Spinal cord (tissue), 10 donors: ENCODE measurements at places on chromosomes 2 and 18.
A peak's percentile ranks its signal among the peaks of the same experiment; 100 is the strongest.

- DNase-seq, result no peak
Observed at GRCh38 chr2:205680903-205681302, 1.4 kb upstream of the NRP2 start.

- DNase-seq, result no peak
Observed at GRCh38 chr2:76556018-76556417, 845.3 kb upstream of the GCFC2 start.

- DNase-seq, result no peak
Observed at GRCh38 chr2:26068602-26069298, 34.9 kb downstream of the RAB10 start.

DNA sequence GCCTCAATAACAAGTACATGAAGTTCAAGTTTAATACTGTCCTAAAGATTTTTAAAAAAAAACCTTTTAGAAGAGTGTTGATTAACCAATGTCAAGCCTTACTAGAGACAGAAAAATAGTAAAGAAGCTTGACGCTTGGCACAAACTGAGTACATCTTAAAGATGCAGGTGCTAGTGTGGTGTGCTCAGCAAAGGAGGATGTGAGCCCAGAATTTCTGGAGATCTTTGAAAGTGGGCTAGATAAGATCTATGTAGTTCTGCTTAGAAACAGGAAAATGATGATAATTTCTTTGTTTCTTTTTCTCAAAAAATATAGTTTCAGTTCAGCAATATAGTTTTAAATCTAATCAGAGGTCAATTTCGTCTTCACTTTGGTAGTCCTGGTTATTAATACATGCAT, 118.3 kb upstream of the KLHL14 start:
- no peak for DNase-seq

DNA sequence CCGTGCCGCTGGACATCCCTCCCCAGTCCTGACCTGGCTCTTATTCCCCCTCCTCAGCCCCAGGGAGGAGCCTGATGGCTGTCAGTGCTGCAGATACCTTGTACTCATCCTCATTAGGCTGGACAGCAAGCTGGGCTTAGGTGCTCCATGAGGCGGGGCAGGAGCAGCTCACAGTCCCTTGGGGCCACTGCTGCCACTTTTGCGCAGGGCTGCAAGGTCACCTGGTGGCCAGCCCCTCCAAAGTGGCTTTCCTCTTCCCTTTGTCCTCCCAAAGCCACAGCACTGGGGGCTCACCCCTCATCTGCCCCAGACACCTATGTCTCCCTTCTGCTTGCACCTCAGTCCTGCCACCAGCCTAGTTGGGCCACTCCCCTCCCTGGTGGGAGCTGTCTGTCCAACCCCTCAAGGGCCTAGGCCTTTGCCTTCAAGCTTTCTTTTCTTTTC, 60.8 kb downstream of the FAM168B start:
- no peak for DNase-seq

DNA sequence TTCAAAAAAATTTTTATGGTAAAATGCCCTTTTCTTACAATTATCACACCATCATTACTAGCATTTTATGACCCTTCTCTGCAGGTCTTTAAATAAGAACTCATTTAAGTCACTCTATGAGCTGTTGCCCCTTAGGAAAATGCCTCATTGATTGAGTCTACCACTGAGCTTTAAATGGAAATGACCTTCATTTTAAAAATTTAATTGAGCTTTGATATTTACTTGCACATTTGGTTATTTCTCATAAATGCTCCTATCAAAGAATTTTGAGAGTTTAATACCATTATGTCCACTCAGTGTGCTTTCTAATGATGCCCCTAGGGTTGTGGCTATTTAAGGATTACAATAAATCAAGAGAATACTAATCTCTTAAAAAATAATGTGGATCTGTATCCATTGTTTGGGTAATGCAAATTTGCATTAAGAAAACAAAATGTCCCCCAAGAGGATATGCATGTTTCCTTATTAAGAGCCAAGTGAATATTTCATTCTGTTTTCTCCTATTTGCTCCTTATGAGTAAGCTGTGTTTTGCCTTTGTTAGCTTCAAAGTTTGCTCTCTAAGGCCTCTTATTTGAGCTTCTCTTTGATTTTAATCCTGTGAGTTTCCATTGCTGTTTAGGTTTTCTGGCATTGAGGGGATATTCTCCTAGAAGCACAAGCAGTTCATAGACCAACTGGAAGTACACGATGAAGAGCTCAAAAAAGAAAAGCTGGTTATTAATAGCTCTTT, 69.8 kb downstream of the CERS6 start:
- peak; percentile 71 for DNase-seq

GRCh38 chr2:127679680-127680361, 4.5 kb upstream of the LIMS2 start:
- DNase-seq, result no peak

DNA sequence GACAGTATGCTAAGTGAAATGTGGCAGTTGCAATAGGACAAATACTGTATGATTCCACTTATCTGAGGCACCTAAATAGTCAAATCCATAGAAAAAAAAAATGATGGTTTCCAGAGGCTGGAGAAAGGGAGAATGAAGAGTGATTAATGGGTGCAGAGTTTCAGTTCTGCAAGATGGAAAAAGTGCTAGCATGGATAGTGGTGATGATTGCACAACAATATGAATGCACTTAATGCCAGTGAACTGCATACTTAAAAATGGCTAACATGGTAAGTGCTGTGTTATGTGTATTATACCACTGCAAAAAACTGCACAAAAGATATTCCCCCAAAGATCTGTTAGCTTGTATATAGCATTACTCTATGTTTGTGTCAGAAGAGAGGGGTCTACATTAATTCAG, 185.4 kb downstream of the INHBB start:
- no peak for DNase-seq

GRCh38 chr18:68283834-68284233, 431.1 kb downstream of the TMX3 start:
- DNase-seq, result no peak

DNA sequence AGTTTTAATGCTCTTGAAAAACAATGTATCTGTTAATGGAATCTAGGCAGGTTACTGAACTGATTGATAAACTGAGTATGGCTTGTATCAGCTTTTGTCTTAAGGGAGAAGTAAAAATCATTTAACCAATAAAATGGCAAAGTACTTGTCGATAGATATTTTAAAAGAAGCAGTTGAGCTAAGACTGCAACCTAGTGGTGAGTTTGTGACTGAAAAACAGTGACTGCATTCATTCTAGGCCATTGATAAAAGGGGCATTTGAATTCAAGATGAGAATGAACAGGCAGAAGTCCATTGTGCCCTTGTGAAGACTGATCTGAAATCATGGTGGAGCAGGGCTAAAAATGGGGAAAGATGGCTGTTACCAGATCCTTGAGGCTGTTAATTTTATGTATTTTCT, 59.4 kb upstream of the MSTN start:
- DNase-seq, result peak; percentile 59

DNA sequence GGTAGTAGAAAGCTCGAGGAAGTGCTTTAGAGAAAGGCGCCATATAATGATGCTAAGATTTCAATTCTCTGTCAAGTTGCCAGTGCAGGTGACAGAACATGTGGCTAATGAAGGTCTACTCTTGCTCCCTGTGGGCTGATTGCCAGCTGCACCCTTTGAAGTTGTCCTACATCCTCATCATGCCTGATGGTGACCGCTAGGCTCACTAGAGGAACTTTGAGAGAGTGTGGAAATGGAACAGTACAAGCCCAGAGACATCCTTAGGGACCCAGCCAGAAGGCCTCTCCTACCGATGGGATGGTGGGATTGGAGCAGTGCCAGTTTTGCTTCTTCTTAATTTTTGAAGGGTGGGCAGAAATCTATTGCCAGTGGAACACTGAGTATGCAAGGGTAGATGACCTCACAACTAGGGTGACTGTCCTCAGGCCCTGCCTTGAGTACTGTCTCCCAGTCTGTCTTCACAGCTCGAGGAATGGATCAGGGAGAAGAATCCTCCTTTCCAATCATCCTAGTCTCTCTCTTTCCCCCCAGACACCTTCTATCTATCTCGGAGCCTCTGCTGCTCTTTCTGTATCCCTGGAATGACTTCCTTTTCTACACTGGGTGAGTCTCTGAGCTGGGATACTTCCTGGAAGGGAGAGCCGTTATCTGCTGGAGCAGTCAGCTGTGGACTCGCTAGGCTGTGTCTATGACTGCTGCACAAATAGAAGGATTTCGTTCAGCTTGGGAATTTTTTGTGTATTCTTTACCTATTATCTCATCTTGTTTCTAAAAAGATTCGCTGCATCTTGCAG, 33.5 kb downstream of the LGALSL start:
- DNase-seq, result no peak

DNA sequence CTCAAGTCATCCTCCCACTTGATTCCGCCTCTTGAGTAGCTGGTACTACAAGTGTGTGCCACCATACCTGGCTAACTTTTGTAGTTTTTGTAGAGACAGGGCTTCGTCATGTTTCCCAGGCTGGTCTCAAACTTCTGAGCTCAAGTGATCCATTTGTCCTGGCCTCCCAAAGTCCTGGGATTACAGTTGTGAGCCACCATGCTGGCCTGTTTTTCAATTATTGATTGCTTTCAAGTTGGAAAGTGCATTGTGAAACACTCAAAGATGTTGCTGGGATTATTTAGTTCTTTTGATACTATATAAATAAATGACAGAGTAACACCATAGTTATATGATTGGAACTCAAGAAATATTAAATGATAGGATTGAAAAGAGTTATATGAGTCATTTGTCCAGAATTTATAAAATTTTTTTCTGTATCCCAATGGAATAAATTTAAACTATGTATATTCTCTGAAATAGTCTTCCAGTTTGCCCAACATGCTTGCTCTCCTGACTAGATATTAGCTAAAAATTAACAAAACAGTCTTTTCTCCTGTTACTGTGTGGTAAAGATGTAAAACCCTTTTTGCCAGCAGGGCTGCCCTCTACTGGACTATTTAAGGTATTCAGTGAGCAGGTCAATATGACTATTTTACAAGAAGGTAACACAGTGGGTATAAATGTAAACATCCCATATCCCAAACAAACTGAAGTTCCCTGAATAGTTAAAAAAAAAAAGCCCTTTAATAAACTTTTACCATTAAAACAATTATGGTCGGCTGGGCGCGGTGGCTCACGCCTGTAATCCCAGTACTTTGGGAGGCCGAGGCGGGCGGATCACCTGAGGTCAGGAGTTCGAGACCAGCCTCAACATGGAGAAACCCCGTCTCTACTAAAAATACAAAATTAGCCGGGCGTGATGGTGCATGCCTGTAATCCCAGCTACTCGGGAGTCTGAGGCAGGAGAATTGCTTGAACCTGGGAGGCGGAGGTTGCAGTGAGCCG, 42.7 kb downstream of the ACSL3 start:
- peak; percentile 64 for DNase-seq

DNA sequence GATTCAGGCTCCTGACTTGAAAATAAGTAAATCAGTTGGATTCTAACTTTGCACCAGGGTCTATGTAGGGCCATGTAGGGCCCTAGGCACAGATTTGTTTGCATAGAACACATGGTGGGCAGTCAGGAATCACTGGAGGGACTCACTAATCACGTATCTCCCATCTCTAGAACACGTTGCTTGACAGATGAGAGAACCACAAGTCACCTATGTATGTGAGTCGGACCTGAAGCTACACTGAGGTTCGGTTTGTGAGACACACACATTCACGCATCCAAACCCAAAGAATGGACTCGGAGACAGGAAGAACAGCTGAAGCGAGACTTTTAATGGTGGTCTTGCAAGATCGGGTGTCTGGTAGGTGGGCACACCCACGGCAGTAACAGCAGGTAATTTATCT, 157.0 kb downstream of the ZNF516 start:
- DNase-seq, result no peak

DNA sequence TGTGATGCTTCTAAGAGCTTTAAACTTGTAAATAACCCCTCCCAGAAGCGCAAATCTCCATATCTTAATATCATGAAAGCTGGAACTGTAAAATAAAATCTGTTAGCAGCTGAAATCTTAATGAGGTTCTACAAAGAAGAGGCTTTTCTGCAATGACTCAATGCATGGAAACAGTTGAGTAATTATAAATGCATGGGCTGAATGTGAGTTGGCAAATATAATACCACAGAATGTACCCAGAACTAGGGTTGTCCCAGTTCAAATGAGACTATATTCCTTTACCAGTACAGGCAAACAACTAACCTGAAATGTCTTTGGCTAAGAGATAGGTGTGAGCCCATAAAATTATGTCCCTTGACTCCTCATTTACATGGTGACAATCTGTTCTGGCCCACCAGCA, 52.9 kb downstream of the SATB2 start:
- DNase-seq, result no peak

- DNase-seq, result no peak
Observed at GRCh38 chr2:233820774-233821105, 33.6 kb downstream of the HJURP start.

- no peak for DNase-seq
Observed at GRCh38 chr18:75111760-75112159, 97.2 kb downstream of the PTGR3 start.

- DNase-seq, result no peak
Observed at GRCh38 chr2:10452956-10453904, 5.1 kb upstream of the ODC1 start.

GRCh38 chr2:99569386-99569785, 79.6 kb upstream of the REV1 start:
- no peak for DNase-seq

- DNase-seq, result no peak
Observed at GRCh38 chr2:12549641-12550040, 167.1 kb upstream of the TRIB2 start.

DNA sequence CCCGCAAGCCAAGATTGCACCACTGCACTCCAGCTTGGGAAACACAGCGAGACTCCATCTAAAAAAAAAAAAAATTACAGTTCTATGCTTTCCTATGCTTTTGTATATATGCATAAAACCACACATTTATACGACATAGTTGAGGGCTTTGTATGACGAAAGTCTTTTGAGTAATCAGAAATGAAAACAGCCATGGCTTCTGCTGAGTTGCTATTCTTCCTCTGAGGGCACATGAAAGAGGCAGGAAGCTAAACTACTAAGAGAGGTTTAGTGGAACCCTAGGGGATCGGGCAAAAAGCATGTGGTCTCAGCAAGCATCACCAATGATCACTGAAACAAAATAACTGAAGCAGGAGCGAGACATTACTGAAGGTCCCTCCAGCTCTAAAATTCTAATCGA, 99.6 kb downstream of the ZAP70 start:
- no peak for DNase-seq

GRCh38 chr2:47277187-47277586, 122.1 kb upstream of the STPG4 start:
- no peak for DNase-seq

GRCh38 chr18:74760436-74760835, 162.8 kb downstream of the ZNF407 start:
- DNase-seq, result no peak
